Right lung (tissue), 10 donors: ENCODE measurements at places on chromosomes 13 and 19.
A peak's percentile ranks its signal among the peaks of the same experiment; 100 is the strongest.

GRCh38 chr13:35768073-35768472 is 291.6 kb upstream of the MAB21L1 start:
- no peak for DNase-seq

GRCh38 chr13:99307247-99307646 is at the start of gene GPR183:
GPR183 (minus strand) TSS chr13:99307399; CDS start chr13:99296145, 11,254 bp downstream.
- no peak for DNase-seq

DNA sequence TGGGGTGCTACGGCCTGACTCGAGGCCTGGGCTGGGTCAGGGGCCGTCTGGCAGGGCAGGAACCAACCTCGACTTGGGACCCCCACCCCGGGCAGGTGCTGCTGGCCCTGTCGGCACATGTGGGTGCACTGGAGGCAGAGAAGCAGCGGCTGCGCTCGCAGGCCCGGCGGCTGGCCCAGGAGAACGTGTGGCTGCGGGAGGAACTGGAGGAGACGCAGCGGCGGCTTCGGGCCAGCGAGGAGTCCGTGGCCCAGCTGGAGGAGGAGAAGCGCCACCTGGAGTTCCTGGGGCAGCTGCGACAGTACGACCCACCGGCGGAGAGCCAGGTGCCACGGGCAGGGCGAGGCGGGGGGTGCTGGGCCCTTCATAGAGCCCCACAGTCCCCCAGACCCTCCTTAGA is 5.9 kb downstream of the KLC3 start:
- no peak for DNase-seq

DNA sequence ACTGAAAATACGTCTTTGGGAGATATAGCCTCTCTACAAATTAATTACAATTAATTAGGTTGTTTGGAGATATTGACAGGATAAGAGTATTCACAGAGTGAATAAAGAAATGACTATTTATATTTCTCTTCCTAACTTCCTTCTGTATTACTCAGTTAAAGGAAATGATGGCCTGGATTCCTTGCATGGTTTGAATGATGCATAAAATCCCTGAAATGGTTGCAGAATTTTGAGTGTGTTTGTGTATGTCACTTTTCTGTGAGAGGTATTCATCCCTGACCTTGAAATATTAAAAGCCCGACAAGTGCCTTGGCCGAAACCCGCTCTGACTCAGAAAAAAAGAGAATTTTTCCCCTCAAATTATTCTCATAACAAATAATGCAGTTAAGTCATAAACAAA is 90.0 kb downstream of the PDS5B start:
- no peak for DNase-seq

- DNase-seq = no peak
Measured at GRCh38 chr19:43408043-43408442, 6.6 kb upstream of the TEX101 start.

DNA sequence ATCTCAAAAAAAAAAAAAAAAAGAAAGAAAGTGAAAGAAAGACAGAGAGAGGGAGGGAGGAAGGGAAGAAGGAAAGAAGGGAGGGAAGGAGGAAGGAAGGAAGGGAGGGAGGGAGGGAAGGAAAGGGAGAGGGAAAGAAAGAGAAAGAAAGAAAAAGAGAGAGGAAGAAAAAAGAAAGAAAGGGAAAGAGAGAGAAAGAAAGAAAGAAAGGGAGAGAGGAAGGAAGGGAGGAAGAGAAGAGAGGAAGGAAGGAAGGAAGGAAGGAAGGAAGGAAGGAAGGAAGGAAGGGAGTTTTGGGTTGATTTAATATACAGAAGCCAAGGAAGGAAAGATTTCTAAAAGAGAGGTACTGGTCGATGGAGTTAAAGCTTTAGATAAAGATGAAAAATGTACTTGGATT is 28.8 kb downstream of the DEDD2 start:
- DNase-seq = no peak

- no peak for DNase-seq
Measured at GRCh38 chr19:28885965-28886364, 327.0 kb downstream of the UQCRFS1 start.

DNA sequence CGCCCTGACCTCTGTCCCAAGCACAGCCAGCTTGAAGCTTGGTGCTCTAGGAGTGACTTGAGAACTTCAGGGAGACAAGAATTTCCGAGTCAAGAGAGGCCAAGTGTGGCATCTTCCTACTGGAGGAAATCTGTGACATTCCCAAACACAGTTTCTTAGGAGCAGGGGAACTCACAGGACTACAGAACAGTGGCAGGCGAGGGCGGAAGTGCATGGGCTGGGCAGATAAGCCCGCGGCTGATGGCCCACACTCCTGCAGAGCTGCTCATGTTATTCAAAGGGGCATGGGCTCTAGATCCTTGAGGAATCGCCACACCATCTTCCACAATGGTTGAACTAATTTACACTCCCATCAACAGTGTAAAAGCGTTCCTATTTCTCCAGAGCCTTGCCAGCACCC is 168.8 kb downstream of the KATNAL1 start:
- no peak for DNase-seq

- no peak for DNase-seq
Measured at GRCh38 chr19:16496613-16496983, 404 bp downstream of the C19orf44 start.

DNA sequence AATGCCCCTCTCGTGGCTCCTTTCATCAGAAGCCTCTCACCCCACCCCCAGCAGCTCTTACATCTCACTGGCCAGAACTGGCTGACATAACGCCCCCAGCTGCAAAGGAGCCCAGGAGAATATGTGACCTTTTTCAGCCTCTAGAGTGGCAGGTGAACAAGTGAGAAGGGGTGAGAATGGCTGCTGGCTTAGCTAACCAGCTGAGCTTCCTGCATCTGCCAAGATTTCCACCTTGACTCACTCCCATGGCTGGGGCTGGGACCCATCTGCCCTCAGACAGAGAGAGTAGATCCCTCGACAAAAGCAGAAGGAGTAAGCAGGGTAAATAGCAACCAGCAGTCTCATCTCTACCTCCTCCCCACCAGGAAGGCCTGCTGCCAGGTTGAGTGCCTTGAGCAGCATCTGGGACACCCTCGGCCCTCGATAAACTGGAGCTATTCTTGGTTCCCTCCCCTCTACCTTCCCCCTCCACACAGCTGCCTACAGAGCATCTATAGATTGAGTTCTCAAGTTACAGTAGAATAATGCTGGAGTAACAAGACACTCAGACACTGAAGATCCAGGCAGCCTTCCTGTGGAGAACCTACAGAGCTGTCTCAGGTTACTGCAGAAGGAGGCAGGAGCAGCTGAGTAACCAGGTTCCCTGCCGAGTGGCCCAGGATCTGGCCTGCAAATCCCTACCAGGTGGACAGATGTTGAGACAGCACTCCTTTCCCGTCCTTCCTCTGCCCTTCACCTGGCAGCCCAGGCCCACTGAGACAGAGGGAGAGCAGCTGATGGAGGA is 15.5 kb downstream of the KASH5 start:
- no peak for DNase-seq

DNA sequence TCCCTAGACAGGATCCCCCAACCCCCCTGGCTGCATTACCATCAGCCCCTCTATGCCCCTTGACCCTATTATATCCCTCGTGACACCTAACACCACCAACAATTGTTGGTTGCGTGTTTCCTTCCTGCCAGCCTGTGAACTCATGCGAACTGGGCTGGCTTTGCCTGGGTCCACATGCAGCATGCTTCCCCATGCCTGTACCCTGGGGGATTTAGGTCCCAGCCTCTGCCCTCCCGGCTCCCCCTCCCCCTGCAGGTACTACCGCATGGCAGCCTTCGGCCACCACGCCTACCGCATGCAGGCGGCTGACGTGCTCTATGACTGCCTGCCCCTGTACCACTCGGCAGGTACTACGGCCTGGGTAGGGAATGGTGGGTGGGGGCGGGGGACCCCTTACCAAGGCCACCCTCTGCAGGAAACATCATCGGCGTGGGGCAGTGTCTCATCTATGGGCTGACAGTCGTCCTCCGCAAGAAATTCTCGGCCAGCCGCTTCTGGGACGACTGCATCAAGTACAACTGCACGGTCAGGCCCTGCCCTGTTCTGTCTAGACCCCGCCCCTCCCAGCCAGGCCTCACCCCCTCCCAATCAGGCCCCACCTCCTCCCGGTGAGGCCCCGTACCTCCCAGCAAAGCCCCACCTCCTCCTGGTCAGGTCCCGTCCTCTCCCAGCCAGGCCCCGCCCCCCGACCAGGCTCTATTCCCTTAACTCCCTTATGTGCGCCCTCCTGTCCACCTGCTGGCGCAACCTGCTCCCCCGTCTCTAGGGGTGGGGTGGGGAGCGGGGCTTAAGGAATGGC is 18.5 kb downstream of the SLC27A1 start:
- peak; percentile 61 for DNase-seq

- no peak for DNase-seq
Measured at GRCh38 chr19:15248648-15249527, 16.6 kb upstream of the EPHX3 start.

DNA sequence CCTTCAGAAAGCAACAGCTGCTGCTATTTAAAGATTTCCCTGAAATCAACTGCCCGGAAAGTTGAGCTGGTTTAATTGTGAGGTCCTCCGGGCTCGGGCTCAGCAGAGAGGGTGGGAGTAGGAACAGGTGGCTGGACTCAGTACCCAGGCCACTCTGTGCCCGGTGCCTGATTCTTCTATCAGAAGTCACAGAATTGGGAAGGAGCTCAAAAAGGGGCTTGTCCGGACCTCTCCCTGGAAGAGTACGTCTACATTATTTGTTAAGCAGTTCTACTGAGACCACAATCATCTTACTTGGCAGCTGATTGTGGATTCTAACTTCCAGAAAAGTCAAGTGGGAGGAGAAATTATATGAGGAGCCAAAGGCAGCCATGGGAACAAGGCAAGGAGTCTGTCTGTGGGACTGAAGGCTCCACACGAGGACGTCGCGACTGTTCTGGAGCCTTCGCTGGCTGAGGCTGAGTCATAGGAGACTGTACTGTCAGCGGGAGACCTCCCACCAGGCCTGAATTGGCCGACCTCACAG is 91.7 kb upstream of the ANKRD10 start:
- DNase-seq = peak; percentile 86

DNA sequence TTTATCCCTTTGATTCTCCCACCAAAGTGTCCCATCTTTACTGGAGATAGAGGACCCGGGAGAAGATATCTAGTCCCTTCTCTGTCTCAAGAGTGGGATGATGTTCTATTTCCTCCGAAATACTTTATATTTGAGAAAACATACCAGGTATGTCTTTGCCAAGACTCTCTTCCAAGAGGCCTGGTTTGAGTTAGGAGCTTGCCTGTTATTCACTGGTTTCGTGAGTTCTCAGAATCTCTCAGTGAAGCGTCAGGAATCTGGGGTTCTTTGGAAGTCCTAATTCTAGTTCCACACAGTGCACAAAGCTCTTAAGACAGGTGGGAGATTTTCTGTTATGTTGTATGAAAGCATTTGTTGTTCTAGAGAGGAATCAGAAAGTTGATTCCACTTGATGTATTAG is 182.0 kb downstream of the DNAJC15 start:
- no peak for DNase-seq

DNA sequence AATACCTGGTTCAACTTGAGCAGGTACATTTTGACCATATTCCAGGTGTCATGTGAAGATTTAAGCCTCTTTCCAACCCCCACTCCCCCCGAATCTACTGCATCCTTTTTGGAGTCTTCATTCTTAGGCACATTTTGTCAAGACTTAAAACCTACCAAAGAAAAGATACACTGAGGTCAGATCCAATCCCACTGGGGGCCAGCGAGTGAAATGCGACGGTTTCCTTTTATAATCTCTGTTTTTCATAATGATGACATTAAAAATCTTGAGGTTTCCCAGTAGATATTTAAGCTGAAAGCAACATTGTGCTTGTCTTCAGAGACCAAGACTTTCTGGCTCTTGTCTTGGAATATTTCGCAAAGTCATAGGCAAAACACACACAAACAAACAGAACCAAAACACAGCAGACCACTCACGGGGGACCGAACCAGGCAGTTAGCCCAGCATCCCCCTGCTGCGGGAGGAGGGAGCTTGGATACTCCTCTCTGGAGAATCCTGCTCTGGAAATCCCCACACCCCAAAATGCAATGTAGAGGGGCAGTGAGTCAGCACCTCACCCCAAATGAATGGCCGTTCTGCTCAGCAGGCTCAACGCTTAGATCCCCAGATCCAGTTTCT is 506 bp upstream of the GAS6 start:
- DNase-seq = no peak

- DNase-seq = no peak
Measured at GRCh38 chr13:110444226-110444653, 117.3 kb downstream of the RAB20 start.

DNA sequence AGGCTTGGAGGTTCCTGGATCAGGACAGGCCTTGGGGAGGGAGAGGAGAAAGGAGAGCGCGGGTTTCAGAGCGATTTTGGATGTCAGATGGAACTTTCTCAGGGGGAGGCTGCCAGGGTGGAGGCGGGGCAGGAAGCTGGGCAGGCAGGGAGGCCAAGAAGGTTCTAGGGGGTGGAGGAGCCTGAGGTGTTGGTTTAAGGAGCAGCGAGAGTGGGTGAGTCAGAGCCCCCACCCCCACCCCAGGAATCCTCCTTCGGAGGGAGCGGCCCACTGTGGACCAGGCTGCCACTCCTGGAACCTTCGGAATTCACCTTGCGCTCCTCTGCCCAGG is 15.9 kb upstream of the NOP53 start:
- peak; percentile 57 for DNase-seq

GRCh38 chr13:68128297-68128915 is 898.3 kb upstream of the PCDH9 start:
- no peak for DNase-seq

- DNase-seq = peak; percentile 89
Measured at GRCh38 chr19:3047496-3048189, 14.7 kb downstream of the TLE5 start.

GRCh38 chr19:31354316-31354715 is 5.1 kb upstream of the TSHZ3 start:
- no peak for DNase-seq

GRCh38 chr19:55355213-55355821 is 798 bp upstream of the COX6B2 start:
- DNase-seq = no peak

GRCh38 chr19:8468761-8469373 is 24.1 kb downstream of the HNRNPM start:
- no peak for DNase-seq

DNA sequence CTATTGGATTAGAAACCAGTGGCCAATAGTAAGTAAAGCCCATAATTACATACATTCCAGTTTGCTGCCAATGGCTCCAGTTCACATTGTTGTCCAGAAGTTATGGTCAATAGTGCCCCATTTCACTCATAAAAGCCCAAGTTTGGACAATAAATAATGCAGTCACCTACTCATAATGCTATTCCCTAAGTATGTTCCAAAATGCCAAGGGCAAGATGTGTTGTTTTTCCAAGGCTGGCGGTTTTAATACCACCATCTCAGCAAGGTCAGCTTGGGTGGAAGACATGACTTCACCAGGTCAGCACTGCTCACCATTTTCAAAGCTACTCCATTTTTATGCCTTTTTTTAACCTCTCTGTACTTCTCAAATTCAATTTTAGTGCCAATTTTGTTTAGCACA is 32.7 kb downstream of the KCTD12 start:
- no peak for DNase-seq

- DNase-seq = no peak
Measured at GRCh38 chr19:16376649-16377048, 52.0 kb downstream of the KLF2 start.

GRCh38 chr13:29483623-29484022 is 111.9 kb downstream of the SLC7A1 start:
- DNase-seq = no peak

- no peak for DNase-seq
Measured at GRCh38 chr19:50501186-50501567, 9.8 kb downstream of the JOSD2 start.

GRCh38 chr13:73464758-73465616 is 406.2 kb downstream of the KLF5 start:
- DNase-seq = no peak

- no peak for DNase-seq
Measured at GRCh38 chr13:98275681-98276171, 98.7 kb upstream of the RNF113B start.
